HCEC 1CT (cell line): ENCODE measurements at places on chromosomes 2 and 18.
A peak's percentile ranks its signal among the peaks of the same experiment; 100 is the strongest.

DNA sequence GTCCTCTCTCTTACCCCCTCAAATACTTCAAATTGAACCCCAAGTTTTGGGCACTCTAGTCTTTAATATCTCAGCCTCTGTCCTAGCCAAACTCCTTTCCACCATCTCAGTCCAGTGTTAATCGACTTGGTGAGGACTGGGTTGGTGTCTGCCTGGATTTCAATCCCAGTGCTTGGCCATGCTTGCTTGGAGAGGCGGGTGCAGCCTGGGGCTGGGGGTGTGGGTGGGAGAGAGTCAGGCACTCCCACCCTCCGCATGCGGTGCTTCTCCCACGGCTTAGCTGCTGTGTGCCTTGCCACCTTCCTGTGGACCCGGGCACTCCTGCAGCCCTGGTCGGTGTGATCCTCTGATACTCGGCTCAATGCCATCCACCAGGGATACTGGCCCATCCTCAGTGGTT is 220.8 kb upstream of the HDAC4 start:
- no peak for DNase-seq

DNA sequence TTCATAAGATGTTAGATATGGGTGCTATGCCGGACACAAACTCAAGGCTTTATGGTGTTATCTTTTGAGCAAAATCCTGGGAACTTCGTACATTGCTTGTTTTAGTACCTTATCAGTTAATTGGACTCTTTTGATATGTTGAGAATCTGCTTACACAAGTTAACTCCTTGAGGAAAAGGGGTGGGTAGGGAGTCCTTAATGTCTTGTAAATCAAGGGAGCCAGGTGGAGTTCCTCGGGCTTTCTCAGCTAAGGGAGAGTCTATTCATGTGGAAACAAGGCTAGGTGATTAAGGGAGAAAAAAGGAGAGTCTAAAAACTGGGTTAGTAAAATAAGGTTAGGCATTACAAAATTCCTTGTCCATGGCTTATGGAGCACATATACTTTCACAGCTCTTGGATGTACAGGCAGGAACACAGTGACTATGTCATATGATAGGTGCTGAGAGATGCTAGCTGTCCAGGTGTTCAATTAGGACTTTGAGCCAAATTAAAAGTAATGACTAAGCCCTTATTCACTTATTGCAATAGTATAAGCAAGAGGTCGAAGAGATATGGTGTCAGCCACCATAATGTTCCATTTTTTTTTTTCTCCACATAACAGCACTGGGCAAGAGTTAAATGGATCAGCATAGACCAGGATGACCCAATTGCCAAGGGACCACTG is 59.5 kb upstream of the DYNAP start:
- no peak for DNase-seq

DNA sequence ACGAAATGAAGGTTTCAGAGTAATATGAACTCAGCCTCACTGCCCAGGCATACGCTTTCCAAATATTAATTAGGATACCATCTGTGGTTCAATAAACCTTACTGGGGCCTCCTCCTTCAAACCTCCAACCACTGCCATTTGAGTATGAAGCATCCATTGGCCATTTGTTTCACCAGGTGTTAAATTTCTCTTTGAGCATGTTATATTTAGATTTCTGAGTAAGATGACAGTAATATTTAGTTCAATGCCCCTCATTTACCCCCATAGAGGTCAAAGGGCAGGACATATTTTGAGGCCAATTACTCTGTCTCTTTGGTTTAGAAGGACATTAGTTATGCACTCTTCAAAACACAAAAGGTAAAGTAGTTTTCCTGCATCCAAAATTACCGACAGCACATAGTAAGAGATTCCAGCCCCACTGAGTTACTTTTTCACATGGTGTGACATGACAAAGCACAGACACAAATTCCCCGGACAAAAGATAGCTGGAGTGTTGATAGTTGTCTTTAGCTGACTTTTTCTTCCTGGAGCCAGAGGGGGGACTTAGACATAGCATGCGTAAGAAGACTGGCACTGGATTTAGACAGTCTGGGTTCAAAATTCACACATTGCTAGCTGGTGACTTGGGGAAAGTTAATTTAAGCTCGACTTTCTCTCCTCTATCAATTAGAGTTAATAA is 33.1 kb upstream of the LNPK start:
- no peak for DNase-seq

DNA sequence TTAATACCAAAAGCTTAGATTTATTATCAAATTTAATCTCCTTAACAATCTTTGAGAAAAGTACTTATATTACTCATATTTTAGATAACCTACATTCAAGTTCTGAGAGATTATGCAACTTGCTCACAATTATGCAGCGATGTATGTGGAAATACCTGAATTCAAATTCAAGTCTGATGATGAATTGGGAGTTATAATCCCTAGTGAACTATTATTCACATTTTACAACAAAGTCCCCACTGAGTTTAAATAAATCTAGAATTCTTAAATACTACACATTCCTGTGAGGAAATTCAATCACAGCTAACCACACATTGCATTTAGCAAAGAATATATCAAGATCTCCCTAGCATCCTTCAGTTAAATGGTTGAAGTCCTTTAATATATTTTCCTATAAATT is 278.4 kb downstream of the NOL4 start:
- DNase-seq: no peak

DNA sequence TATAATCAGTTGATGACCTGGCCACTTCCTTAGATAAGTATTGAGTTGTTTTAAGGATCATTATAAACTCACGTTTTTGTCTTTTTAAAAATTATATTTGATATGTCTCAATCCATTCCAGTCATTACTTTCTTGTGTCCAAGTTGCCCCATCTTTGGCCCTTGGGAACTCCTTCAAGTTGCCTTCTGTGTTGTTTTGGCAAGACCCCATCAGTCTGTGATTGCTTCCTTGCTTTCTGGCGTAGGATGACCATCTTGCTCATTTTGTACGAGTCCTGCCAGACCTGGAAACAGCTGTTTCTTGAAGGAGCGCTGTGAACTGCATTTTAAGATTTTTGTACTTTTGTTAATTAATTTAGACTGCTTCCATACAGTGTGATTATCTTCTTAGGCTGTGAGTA is 68.9 kb upstream of the ITM2C start:
- DNase-seq: no peak

- no peak for DNase-seq
Observed at GRCh38 chr2:204268971-204269370, 276.3 kb upstream of the PARD3B start.

DNA sequence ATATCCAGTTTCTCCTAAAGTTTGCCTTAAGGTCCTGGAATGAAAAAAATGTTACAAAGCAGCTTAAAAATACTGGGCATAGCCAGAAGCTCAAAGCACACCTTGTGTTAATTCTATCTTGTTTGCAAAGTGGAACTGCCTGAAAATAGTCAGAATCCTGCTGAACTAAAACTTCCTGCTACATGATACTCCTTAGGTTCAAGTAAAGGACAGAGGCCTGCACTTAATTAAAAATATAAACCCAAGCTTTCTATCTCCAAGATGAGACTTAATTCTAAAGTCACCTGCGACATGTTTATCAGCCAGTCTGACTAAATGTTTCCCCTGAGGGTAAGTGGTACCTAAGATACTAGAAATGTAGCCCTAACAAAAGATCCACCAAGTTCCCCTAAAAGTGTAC is 103.4 kb downstream of the CHST9 start:
- DNase-seq: no peak

- no peak for DNase-seq
Observed at GRCh38 chr2:158912112-158912511, 56.3 kb upstream of the TANC1 start.

- no peak for DNase-seq
Observed at GRCh38 chr2:241103176-241103595, 1.1 kb upstream of the MTERF4 start.

- DNase-seq: no peak
Observed at GRCh38 chr18:37701967-37702366, 136.4 kb upstream of the CELF4 start.

- no peak for DNase-seq
Observed at GRCh38 chr18:76205906-76206305, 289.1 kb downstream of the ZNF516 start.

DNA sequence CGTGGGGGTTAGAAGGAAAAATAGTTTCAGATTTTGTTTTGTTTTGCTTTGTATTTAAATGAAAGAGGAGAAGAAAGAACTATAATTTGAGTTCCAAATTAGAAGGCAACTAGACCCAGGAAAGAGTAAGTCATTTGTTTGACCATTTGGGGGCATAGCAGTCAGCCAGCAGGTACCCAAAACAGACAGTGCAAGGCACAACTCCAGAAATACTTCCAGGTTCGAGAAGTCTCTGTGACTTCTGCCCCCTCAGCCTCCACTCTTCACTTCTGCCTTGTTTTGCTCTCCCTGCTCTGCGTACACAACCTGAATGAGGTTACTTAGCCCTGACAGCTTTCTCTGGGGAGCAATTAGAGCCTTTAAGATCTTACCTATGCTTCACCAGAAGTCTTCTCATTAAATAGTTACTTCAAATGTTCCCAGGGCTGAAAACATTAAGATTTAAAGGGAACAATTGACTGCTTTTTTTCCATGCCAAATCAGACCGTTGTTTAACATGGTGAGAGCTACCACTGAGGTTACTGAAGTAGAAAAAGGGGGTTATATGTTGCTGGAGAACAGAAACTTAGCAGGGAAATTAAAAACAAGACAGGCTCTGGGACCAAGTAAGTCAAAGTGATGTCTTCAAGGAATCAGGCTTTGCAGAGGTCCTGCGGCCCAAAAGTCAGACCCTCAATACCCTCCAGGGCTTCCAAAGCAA is 216.9 kb downstream of the BCL11A start:
- no peak for DNase-seq

DNA sequence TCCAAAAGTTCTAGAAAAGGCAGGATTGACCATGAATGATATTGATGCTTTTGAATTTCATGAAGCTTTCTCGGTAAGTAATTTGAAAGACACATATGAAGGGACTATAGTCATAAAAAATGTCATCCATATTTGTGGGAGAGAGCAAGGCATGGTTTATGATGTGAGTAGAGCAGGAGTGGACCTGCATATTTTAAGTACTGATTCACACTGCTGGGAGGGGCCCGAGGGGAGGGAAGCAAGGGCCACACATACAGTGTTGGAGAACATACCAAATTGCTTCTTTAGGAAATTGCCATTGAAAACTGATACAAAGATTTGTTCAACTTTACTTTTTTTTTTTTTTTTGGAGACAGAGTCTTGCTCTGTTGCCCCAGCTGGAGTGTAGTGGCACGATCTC is 39.4 kb downstream of the HADHB start:
- DNase-seq: peak; percentile 72

DNA sequence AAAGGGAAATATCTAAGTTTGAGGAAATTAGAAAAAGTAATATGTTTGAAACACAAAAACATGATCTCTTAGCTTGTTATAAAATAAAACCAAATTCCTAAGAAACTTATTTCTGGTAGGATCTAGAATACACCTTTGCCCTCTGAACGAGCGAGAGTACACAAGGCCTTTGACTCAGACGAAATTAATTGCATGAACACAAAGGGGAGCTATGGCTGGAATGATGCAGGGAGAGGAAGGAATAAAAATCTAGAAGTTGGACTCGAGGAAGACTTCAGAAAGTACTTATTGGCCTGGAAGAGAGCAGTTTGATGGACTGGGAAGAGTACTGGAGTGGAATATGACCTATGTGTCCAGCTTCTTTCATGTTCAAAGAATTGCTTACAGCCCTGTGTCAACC is 927 bp upstream of the CRYGD start:
- no peak for DNase-seq

GRCh38 chr2:205864491-205864890 is 182.2 kb downstream of the NRP2 start:
- DNase-seq: no peak

DNA sequence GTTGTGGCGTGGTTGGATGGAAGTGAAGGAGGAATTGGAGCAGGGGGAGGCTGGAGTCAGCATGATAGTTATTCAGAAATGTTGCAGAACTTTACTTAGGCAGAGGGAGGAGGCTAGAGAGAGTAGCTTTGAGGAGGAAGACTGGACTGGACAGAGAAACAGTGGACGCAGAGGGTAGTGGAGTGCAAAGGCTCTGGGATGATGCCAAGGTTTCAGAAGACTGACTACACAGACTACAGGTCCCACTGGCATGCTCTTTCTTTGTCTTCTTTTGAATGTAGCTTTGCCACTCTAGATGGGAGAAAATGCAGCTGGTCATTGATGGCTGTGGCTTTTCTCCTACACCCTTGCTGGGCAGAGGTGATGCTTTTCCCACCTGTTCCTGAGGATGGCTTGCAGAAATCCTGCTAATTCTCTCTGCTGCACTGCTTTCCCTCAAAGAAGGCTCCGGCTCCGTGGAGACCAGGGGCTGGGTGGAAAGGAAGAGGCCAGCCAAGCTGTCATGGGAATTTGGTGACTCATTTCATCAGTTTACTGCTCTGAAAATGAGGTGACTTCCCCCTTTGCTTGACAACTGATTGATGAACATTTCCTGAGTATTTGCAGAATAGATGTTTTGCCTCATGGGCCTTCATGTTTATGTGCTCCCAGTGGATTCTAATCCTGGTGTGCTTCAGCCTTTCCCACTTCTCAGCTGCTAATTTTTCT is 42.4 kb downstream of the MEIS1 start:
- DNase-seq: peak; percentile 17

GRCh38 chr2:172168917-172169346 is 66.2 kb upstream of the DLX2 start:
- peak; percentile 34 for DNase-seq

DNA sequence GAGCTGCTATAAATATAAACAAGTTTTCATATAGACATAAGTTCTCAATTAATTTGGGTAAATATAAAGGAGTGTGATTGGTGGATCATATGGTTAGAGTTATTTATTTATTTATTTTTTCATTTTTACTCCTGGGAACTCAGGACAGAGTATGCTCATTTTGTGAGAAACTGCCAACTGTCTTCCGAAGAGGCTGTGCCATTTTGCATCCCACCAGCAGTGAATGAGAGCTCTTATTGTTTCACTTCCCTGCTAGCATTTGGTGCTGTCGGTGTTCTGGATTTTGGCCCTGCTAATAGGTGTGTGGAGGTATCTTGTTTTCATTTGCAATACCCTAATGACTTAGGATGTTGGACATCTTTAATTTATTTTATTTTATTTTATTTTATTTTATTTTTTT is 50.4 kb upstream of the XPO1 start:
- DNase-seq: no peak

DNA sequence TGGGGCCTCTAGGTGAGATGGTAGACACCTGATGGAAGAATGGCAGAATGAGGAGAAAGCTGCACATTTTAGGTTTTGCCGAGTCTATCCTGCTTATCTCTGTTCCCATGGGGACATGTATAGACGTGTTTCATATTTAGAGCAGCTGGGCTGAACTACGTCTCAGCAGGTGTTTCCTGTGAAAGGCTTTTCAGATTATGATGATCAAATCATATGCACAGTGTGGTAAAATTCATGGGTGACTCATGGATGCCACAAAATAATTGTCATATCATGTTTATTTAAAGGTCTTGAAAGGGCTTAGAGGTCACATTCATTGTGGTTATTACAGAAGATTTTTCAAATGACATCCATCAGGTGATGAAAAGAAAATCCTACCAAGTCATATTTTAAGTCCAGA is 90.5 kb downstream of the ICOS start:
- DNase-seq: peak; percentile 54

DNA sequence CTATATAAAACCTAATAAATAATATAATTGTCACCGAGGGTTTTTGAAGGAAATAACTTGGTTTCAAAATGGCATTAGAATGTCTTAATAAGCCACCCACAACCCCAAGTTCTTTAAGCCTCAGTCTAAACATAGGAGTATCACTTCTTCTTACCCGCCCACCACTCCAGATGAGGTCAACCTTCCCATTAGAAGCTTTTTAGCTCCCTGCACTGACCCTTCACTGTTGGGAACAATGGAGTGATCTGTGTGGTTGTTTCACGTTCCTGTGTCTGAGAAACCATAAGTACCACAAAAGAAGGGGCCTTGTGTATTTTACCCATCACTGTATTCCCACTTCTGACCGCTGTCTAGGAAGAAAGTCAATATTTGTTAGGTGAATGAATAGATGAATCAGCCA is 326.3 kb upstream of the ZNF521 start:
- no peak for DNase-seq
